C1 segment of cervical spinal cord (tissue), 14 donors: ENCODE measurements at places on chromosomes 1 and 21.

DNA sequence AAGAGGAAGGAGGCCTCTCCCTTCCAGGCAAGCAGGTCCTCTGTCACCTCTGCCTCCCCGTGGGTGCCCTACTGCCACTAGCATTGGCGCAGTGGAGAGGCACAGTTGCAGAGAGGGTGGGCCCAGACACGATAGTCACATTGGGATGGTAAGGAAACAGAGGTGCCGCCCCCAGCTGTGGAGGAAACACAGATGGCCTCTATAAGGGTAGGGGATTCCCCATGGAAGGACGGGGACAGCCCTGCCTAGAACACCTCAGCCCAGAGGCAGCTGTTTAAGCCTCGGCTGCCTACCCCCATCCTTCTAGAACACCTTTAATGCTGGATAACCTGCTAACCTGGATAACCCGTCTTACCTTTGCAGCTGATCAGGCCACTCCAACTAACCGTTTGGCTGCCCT is 65.7 kb upstream of the CNTN2 start:
- DNase-seq = no peak

DNA sequence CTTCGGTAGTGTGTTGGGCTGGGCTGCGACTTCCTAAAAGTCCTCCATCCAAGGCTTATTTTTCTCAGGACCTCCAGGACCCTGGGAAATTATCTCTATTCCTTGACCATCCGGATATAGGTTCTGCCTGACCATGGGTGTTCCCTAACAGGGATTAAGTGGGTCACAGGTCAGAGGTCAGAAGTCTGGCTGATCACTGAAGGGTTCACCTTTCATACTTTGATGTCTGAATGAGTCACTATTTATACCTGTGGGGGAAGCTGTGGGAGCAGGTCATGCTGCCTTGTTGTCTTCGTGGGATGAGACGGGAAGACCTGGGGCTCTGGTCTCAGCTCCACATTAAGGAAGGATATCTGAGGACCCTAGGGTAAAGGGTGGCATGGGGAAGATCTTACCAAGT is 65.0 kb upstream of the ETV3 start:
- no peak for DNase-seq

- DNase-seq = no peak
Measured at GRCh38 chr1:187390215-187390818, 561.6 kb downstream of the PLA2G4A start.

DNA sequence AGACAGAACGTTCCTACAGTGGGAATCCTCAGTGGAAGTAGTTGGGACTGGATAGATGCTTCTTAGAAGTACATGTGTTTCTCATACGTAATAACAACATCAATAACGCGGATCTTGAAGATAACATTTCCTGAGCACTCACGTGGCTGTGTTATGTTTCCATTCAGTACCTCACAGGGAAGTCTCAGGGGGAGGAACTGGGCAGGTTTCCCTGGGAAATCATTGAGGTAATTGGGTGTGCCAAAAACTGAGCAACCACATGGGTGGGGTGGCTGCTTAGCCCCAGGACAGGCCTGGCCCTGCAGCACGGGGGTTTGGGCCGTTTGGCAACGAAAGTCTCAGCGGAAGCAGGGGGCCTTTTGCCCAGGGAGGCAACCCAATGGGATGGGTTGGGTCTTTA is 133.8 kb downstream of the ZSCAN20 start:
- no peak for DNase-seq

DNA sequence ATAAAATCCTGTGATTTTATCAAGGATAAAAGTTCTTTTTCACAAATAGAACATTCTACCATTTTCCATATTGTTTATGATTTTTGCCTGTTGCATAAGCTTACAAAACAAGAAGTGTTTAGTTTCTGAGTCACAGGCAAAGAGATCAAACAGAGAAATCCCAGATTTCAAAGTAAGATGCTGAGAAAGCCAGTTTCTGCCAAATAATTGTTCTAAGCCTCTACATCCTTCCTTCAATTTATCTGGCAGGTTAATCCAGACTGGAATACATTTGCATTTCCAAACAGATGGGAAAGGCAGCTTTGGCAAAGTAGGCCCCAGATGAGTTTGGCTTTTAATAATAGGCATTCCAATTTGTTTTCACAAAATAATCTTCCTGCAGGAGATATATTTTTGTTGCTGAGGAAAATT is 2.5 kb downstream of the SLC1A7 start:
- no peak for DNase-seq

- DNase-seq = no peak
Measured at GRCh38 chr1:161216945-161217712, 2.0 kb downstream of the FCER1G start.

GRCh38 chr1:49576327-49576901 is 447.3 kb downstream of the AGBL4 start:
- DNase-seq = no peak

DNA sequence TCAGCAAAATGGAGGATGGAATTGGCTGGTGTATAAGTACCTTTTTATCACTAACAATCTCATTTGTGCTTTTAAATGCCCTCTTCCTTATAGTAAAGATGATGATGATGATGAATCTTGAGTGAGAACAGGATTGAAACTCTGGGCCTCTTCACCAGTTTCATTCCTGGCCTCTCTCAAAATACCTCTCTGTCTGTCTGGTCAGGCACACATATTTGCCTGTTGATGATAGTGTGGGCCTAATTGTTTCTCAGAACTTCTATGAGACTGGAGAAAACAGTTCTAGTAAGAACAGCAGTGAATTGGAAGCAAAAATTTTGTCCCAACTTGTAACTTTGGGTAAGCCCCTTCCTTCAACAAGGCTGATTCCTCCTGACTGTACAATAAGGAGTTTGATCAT is 94.4 kb upstream of the RGS4 start:
- DNase-seq = no peak
